Urinary bladder (tissue), 4 donors: ENCODE measurements at places on chromosomes 12 and 14. TPM values are rescaled to one million over a fixed set of nuclear protein-coding genes. Genes with fewer than 3 reads are reported as not detected.
A peak's percentile ranks its signal among the peaks of the same experiment; 100 is the strongest.

GRCh38 chr12:127293507-127294310 is 973.3 kb upstream of the TMEM132C start:
- DNase-seq = no peak

DNA sequence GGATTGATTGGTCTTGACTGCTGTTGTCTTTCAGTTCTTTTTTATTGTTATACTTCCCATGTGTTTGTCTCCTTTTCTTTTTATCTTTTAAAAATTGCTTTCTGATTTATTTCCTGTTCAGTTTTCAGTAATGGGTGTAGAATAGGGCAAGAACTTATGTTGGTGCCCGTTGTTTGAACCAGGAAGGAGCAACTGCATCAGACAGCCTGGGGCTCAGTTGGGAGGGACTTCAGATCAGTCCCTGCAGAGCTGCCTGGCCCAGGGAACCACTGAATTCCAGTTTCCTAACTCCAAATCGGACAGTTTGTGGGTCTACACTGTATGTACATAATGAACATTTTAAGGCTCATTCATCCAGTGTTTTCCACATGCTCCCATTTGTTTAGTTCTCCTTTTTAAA is 64.9 kb downstream of the FBXO34 start:
- DNase-seq = no peak

- DNase-seq = no peak
Measured at GRCh38 chr12:61490526-61491498, 769.4 kb upstream of the USP15 start.

- DNase-seq = no peak
Measured at GRCh38 chr12:110802489-110802888, 44.3 kb upstream of the CCDC63 start.

DNA sequence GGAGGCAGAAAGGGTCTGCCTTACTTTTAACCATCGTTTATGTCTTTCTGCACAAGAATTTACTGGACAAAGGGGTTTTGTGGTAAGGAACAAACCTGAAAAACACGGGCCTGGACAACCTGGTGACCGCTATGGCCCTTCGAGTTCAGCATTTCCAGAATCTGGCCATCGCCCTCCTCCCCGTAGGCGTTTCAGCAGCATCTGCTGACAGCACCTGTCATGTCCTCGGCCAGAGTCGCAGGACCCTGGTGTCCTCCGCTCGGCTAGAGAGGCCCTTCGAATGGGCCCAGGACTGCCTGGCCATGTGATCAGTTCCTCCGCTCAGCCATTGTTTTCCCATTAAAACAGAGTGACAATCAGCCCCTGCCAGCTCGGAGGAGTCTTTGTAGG is 142.8 kb upstream of the FKBP4 start:
- DNase-seq = no peak

The OTX2 gene
- total RNA-seq = not detected

The NFYB gene
- 43.7 TPM for total RNA-seq

The LBHD2 gene
- total RNA-seq = not detected

DNA sequence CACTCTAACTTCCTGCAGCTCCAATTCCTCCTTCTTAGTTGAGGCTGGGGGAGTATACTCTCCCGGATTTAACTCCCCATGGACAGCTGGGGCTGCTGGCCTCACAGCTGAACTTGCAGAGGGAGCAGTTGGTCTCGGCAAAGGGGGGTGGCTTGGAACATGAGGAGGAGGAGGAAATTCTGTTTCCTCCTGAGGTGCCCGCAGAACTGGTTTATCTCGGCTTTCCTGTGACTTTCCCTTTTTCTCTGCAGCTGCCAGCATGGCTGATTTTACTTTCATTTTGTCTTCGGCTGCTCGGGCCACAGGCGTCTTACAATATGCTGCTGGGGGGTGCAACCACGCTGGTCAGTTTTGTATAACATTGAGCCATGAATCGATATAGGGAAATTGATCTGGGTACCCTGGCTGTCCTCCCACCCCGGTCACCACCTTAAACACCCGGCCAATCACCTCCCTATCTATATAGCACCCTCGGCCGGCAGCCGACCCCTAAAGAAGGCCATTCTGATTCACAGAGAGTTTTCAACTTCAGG is 1317.6 kb downstream of the TMEM121 start:
- no peak for DNase-seq

- no peak for DNase-seq
Measured at GRCh38 chr14:76986231-76986565, 42.3 kb downstream of the IRF2BPL start.

The FIGNL2 gene
- total RNA-seq = 0.53 TPM

DNA sequence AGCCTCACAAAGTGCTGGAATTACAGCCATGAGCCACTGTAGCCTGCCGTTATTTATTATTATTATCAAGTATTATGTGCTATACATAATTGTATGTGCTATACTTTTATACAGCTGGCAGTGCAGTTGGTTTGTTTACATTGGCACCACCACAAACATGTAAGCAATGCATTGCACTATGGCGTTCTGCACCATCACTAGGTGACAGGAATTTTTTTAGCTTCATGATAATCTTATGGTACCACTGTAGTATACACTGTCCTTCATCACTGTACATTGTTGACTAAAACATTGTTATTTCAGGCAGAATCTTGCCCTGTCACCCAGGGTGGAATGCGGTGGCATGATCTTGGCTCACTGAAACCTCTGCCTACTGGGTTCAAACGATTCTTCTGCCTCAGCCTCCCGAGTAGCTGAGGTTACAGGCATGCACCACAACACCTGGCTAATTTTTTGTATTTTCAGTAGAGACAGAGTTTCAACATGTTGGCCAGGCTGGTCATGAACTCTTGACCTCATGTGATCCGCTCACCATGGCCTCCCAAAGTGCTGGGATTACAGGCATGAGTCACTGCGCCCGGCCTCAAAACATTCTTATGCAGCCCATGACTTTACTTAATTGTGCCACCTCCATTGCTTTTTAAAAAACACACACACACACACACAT is 17.1 kb downstream of the MRPL42 start:
- DNase-seq = no peak

DNA sequence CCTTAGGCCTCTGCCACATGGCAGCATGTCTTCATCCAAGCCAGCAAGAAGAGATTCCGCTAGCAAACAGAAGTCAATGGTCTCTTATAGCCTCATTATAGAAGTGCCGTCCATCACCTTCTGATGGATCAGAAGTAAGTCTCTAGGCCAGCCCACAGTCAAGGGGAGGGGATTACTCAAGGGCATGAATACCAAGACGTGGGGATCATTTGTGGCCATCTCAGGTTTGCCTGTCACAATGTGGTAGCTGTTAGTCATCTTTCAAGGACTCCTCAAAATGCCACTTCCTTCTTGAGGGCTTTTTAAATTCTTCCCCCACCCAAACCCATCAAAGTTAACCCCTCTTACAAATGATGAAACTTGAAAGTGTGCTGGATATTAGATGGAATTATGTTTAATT is 8.1 kb upstream of the ADCY6 start:
- no peak for DNase-seq

DNA sequence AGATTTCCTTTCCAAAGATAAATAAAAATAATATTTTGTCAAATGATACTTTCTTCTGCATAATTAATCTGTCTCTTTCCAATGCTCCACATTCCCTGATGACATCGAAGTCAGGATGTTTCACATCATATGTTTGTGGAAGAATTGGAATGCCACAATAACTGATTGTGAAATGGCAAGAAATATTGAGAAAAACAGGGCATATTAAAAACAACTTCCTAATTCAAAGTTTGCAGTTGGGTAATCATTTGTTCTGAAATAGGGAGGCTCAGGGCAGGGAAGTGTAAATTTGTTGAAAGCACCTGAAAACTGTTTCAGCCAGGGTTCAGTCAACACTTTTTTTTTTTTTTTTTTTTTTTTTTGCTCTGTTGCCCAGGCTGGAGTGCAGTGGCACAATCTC is 50.7 kb downstream of the BCAT1 start:
- no peak for DNase-seq

DNA sequence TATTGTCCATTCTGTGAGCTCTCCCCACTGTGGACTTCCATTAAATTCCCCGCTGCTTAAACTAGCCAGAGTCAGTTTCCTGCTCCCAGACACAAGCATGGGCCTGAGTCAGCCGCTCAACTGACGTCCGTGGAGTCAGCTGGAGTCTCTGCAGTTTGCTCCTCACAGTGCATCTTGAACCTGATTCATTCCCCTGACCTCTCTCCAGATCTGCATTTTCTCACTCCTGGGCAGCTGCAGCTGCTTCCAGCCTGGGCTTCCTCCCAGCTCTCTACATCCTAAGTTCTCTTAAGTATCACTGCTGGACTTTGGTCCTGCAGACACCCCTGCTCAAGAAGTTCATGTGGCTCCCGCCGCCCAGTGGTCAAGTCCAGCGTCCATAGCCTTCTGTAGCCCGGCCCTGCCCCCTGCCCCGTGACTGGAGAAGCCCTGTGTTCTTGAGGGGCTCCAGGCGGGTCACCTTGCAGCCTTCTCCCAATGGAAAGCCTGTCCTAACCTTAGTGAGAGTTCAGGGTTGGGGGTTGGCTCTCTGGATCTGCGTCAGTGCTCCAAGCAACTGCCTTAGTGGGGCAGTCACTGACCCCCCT is 20.0 kb downstream of the NFKBIA start:
- no peak for DNase-seq

GRCh38 chr12:39144613-39145061 is 239.2 kb upstream of the CPNE8 start:
- no peak for DNase-seq

The DIO2 gene
- total RNA-seq = 2.4 TPM

GRCh38 chr12:106753526-106753925 is 21.0 kb upstream of the RIC8B start:
- no peak for DNase-seq

DNA sequence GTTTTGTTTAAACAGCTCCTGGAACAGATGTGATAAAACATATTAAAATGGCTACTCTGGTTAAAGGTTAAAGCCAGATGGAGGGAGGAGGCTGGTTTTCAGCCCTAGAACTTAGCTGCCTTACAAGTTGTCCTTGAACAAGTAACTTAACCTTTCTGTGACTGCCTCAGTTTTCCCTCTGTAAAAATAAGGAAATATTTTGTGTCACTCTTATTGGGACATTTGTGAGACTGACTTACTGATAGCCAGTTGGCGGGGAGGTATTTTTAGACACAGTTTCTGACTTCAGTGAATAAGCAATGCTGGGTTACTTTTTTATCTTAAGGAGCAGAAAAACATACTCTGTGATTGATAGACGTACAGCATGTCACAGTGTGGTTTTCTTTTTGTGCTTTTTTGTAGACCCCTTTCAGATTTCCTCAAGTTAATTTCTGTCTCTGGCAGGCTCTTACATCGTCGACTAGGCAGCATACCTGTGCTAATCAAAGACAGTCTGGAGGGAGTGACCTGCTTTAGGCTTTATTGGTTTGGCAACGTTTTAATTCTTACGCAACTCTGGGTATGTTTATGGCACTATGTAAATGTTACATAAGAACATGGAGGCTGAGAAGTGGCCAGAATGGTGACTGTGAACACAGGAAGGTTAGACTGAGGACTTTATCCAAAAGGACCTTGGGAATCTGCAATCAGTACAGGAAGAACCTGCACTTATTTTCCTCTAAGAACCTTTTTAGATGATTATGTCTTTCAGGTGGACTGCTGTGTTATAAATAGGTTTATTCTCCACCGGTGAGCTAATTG is 3.3 kb downstream of the ACVR1B start:
- no peak for DNase-seq

The ZNF705A gene
- not detected for total RNA-seq

GRCh38 chr12:3447318-3447717 is 43.7 kb upstream of the PRMT8 start:
- no peak for DNase-seq

GRCh38 chr12:5523396-5524115 is 91.6 kb downstream of the NTF3 start:
- no peak for DNase-seq

The KRT85 gene
- not detected for total RNA-seq

The TGM1 gene
- 1.2 TPM for total RNA-seq

The NEDD8 gene
- total RNA-seq = 73.8 TPM

GRCh38 chr12:42916143-42916542 is 326.6 kb upstream of the PRICKLE1 start:
- no peak for DNase-seq

GRCh38 chr14:101110729-101111619 is 207.5 kb upstream of the RTL1 start:
- DNase-seq = no peak

The FBXW8 gene
- total RNA-seq = 15.6 TPM

- DNase-seq = no peak
Measured at GRCh38 chr14:104108570-104109541, 23.4 kb downstream of the ASPG start.

The TSHR gene
- total RNA-seq = 1.1 TPM

GRCh38 chr12:5708371-5708770 is 236.7 kb downstream of the ANO2 start:
- no peak for DNase-seq

GRCh38 chr14:22416193-22416592 is 172.8 kb downstream of the DAD1 start:
- no peak for DNase-seq

DNA sequence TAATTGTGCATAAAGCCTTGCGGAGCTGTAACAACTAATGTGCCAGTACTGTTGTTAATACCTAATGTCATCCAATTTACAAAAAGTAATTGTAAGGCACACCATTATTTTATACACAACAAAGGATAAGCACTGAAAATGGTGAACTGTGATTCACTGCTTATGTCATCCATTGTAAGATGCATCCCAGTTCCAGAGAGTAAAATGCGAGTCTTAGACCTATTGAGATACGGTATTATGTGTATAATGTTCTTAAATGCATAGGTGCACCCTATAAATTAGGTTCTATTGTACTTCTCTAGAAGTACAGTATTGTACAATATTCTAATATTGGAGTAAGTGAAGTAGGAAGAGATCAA is 406 bp downstream of the PARP2 start:
- DNase-seq = peak; percentile 18

- no peak for DNase-seq
Measured at GRCh38 chr12:15088105-15088504, 115.3 kb downstream of the PDE6H start.

DNA sequence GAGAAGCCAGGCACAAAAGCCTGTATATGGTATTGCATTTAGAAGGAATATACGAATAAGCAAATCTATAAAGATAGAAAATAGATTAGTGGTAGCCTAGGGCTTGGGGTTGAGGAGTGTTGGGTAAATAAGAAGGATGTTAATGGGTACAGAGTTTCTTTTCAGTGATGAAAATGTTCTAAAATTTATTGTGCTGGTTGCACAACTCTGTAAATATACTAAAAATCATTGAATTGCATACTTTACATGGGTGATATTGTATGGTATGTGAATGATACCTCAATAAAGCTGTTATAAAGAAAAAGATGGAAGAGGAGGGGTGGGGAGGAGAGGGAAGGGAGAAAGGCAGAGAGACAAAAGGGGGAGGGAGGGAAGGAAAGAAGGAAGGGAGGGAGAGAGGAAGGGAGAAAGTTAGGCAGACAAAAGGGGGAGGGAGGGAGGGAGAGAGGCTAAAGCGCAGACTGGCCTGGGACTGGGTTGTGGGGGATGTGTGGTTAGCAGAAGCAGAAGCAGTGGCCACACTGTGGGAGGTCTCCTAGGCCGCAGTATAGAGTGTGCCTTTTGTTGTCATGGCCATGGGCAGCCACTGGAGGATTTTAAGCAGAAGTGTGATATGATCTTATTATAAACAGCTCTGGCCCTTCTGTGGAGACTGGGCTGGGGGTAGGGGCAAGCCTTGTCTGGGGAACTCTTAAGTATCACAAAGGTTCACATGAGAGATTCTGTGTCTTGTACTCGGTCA is 73.6 kb upstream of the ELK3 start:
- no peak for DNase-seq
